Activated CD4-positive, CD25-positive, alpha-beta regulatory T cell (primary cell): ENCODE measurements at places on chromosomes 11 and 22.

- no peak for DNase-seq
Measured at GRCh38 chr11:82233201-82233600, 500.5 kb downstream of the FAM181B start.

DNA sequence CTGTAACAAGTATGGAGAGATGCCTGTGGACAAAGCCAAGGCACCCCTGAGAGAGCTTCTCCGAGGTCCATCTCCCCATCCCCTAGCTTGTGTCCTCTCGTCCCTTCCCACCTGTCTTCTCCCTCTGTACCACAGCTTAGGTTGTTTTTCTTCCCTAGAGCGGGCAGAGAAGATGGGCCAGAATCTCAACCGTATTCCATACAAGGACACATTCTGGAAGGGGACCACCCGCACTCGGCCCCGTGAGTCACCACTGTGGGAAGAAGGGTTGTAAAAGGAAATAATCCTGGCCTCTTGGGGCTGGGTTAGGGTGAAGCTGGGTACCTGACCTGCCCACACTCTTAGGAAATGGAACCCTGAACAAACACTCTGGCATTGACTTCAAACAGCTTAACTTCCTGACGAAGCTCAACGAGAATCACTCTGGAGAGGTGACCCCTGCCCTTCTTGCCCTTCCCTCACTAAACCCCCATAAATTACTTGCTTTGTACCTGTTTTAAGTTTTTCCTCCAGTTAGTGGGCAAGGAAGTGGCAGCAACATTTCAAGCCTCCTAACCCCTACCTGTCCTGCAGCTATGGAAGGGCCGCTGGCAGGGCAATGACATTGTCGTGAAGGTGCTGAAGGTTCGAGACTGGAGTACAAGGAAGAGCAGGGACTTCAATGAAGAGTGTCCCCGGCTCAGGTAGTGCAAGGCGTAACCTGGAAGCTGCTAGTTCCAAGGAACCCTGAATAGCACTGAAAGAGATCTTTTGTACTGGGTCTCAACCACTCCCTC lies 3.1 kb downstream of the TAF10 start:
- DNase-seq = no peak

- no peak for DNase-seq
Measured at GRCh38 chr11:107853070-107853469, 5.5 kb downstream of the SLC35F2 start.

DNA sequence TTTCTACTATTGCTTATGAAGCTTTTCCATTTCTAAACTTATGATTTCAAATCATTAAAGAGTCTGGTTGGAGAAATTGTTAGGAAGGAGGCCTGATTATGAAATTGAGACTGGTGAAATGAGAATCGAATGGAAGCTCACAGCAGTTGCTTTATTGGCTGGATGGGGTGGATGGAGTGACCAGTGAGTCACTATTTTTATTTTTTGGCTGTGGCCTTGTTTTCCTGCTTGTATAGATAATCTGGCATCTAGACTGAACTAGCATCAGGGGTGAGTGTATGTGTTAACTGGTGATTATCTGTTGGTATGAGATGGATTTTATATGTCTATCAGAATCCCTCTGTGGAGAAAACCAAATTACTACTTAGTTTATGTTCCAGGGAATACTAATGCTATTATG lies 36.2 kb downstream of the UVRAG start:
- DNase-seq = no peak

GRCh38 chr11:73425108-73425507 lies 48.9 kb downstream of the RELT start:
- DNase-seq = no peak

DNA sequence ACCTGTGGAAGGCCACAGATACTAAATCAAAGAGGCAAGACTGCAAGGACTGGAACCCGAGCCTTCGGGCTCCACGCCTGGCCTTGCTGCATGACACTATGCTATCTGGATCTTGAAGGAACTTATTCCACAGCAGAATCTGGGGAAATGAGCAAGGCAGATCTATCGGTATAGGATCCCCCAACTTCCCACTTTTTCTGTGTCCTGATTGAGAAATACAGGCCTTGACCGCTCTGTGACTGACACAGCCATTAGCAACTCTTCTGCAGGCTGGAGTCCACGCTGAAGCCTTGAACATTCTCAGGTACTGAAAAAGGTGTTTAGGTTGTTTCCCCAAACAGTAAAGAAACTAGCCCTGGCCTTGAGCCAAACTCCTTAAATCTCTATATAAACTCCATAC lies 241.2 kb upstream of the NARS2 start:
- no peak for DNase-seq

DNA sequence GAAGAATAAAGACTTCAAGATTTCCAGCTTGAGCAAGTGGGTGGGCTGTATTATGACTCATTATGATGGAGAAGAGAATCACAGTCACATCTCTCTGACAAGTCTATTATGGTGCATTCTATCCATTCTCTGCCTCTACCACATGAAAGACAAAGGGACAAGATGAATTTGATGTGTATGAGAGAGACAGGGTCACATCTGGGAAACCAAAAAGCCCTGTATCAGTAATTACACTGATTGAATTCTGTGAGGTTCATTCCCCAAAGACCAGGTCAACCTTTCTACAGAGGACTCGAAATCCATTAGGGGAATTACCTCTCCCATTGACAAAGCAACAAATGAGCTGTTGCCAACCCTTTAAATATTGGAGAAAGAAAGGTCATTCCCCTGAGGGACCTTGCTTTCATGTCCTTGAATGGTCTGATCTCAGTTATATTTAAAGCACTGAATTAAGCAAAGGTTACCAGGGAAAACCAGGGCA lies 109.6 kb downstream of the USP35 start:
- DNase-seq = no peak

- DNase-seq = no peak
Measured at GRCh38 chr11:80168796-80169195, 728.0 kb upstream of the TENM4 start.

- DNase-seq = no peak
Measured at GRCh38 chr11:19355601-19356000, 114.9 kb upstream of the E2F8 start.

GRCh38 chr11:5621580-5621979 lies 3.2 kb upstream of the TRIM34 start:
- no peak for DNase-seq

DNA sequence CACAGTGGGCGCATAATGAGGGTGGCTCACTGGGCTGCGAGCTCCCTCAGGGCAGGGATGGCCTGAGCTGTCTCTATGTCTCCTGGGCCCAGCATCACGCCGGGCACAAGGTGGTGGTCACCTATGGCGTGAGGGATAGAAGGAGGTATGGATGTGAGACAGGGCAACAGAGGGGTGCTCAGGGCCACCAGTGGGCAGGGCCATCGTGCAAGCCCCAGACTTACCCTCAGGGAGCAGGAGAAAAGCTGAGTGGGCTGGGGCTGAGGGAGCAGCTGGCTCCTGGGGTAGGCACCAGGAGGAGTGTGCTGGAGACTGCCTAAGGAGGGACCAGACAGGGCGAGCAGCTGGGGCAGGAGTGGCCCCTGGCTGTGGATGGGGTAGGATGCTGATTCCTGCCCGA lies 34.3 kb upstream of the KLHL35 start:
- no peak for DNase-seq

- no peak for DNase-seq
Measured at GRCh38 chr11:19777039-19777376, 64.4 kb downstream of the NAV2 start.

- DNase-seq = no peak
Measured at GRCh38 chr11:95584589-95584988, 205.0 kb downstream of the FAM76B start.

DNA sequence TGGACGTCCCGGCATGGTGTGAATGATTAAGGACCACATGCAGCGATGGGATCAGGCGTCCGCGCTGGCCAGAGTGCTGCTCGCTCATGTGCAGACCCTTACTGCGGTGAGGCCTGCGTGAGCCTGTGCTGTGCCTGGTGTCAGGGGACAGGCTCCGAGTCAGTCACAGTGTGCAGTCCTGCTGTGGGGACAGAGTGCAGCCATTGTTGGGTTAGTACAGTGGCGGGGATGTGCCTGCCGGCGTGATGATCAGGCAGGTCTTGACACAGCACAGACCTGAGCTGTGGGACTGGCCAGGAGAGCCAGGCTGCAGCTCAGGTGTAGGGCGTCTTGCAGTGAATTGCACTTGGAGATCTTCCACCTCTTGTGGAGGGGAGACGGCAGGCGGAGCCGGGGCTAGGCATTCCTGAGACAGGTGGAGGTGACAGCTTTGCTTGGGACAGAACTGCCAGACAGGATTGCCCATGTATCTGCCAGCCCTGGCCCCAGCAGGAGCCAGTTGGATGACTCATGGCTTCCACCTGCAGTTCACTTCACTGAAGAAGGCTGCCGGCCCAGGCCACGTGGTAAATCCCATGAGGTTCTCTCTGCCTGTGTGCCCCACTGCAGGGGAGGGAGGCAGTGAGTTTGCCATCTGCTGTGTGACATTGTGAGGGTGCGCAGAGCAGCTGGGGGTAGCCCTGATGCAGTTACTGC lies 17.3 kb downstream of the TRMU start:
- DNase-seq = no peak

- DNase-seq = no peak
Measured at GRCh38 chr11:66277471-66278362, at the start of gene CNIH2. TSS of gene CNIH2 (plus strand) at chr11:66278175. CDS start at chr11:66278457, 282 bp downstream.

DNA sequence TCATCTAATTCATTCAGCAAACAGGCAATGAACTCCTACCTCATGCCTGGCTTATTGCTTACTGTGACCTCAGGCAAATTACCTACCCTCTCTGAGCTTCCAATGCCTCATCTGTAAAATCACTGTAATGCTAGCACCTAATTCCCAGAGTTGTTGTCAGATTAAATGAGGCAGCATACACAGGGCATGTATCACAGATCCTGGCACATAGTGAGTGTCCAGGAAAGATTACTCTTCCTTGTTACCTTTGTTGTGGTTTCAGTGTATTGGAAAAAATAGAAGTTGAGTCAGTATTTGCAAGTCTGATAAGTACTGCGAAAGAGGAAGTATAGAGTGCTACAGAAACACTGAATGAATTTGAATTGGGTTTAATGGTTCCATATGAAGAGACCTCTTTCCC lies 26.4 kb upstream of the LRRC55 start:
- DNase-seq = no peak

DNA sequence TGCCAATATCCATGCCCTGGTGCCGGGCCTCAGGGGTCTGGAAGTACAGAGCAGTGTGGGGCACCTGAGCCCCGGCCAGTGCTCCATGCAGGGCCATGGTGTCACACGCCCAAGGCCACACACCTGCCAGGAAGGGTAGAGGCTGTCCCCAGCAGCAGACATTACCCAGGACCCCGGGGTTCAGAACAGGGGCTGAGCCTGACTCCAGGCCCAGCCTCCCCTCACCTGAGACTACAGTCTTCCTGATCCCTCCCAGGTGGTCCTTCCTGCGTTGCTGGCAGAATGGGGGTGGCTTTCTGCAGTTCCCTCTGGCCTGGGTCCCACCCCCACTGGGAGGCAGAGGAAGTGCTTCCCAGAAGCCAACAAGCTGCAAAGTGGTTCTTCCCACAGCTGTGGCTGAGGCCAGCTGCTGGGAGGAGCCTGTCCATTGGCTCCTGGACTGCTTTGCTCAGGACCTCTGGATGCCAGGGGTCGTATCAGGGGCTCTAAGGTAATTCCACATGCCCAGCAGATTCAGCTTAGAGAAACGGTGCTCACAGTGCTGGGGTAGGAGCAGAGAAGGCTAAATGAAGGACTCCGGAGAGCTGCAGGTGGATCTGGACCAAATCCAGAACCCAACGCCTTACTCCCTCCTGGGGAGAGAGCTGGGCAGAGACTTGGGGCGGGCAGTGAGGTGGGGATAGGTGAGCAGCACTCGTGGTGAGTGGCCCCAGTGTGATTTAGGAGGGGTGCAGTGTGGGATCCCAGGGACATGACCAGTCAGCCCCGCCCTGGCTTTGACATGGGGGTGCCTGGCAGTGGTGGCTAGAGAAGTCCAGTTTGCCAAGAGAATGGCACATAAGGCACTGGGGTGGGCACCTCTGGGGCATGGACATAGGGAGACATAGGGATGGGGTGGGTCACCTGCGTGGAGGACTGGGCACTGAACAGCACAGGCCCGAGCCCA lies 12.6 kb downstream of the TCIRG1 start:
- no peak for DNase-seq

DNA sequence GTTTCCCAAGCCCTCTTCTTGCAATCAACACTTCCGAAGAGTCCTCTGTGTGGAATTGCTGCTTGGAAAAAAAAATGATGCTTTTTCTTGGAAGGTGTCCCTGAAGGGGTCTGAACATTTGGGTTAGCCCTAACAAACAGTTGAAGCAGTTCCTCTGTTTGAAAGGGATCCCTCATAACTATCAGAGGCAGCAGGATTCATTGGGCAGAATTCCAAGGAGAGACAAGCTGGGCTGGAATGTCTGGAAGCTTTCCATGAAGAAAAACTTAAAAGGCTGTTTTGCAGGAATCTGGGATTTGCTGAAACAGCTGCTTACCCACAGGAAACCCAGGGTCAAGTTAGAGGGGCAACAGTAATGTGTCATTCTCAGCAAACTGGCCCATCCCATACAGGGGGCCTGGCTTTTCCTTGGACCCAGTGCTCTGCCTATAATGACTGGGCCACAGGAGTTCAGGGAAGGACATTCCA lies 3.1 kb downstream of the CSNK2A3 start:
- DNase-seq = no peak

GRCh38 chr22:32858957-32859356 lies 57.5 kb downstream of the TIMP3 start:
- no peak for DNase-seq

- no peak for DNase-seq
Measured at GRCh38 chr22:41361716-41362310, 19.9 kb upstream of the TEF start.

DNA sequence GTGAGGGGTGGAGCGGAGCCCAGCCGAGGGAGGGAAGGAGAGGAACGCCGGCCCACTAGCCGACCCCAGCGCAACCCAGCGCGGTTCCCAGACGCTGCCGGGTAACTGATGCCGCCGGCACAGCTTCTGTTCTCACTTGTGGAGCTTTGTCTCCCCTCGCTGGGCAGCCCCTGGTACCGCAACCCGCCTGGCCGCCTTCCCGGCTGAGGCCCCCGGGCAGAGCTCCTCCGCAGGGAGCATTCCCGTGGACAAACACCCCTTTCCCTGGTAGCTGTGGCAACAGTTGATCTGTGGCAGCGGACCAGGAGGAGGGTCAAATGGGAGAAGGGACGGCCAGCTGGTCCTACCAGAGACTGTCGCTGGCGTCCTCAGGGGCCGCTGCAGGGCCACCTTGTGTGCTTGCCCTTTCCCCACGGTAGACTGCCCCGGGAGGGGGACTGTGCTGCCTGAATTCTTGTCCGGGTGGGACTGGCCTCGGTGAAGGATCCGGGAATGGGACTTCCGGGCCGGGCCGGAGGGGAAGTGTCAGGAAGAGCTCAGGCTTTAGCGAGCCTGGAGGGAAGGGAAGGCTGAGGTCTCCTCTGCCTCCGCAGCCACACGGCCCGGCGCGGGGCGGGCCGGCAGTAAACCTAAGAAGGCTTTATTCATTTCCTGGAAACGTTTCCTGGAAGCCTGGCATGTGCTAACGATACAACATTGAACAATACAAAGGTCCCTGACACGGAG lies 468.0 kb downstream of the OPCML start:
- DNase-seq = no peak

GRCh38 chr22:38282397-38282796 lies 9.6 kb upstream of the TMEM184B start:
- DNase-seq = no peak

DNA sequence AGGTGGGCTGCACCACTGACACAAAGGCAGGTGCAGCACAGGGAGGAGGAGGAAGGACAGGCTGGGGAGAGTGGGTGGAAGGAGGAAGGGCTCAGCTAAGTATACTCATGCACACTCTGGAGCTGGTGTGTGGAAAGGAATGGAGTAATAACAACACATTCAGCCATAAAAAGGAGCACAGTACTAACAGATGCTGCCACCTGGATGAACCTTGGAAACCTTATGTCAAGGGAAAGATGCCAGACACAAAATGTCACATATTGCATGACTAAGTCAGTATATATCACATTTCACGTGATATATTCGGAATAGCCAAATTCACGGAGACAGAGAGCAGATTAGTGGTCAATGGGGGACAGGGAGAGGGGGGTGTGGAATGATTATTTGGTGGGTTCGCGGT lies 389.6 kb upstream of the SYN3 start:
- no peak for DNase-seq
